ENCODE measurements at places on chromosomes 3 and 15.

- DNase-seq = peak; percentile 62
These were observed 11.6 kb upstream of the ZXDC start for GRCh38 chr3:126487151-126487771.

GRCh38 chr15:26037369-26037768 is 174.2 kb upstream of the ATP10A start:
- no peak for DNase-seq

- no peak for DNase-seq
These were observed 413.9 kb upstream of the MDFIC2 start for GRCh38 chr3:70726096-70726938.

GRCh38 chr15:56732135-56732885 is 999 bp downstream of the ZNF280D start:
- DNase-seq = no peak

DNA sequence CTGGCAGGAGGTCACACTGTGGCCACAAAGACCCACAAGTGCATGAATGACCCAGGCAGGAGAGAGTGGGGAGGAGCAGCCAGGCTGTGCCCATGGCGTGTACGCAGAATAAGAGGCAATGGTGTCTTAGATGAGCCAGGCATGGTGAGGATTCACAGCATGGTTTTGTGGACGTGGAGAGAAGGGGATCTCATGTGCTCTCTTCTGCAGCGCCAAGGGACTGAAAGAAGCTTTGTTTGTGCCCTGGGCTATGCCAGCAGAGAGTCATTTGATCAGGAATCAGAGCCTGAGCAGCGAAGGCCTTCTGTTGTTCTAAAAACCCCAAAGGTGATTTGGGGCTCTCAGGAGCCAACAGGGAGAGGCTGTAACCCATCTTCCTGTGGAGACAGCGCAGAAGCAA is 18.7 kb upstream of the RPP14 start:
- no peak for DNase-seq

DNA sequence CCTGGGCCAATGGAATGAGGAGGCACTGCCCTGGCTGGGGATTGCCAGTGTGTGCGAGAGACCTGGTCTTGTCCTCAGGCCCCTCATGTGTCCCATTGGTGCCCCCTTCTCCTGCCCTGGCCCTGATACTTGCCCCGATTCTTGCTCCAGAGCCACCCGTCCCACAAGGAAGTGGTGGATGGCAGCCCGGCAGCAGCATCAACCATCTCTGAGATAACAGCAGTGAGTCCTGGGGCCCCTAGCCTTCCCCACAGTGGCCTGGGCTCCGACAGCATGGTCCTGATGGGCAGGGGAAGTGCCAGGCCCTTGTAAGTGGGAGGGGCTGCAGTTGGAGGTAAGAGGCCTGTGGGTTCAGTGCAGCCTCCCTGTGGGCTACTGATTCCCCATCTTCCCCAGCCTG is 15.4 kb downstream of the VILL start:
- no peak for DNase-seq

GRCh38 chr3:86147119-86147518 is 843.8 kb downstream of the VGLL3 start:
- DNase-seq = no peak

GRCh38 chr3:114319453-114319852 is 25.6 kb downstream of the TIGIT start:
- no peak for DNase-seq

DNA sequence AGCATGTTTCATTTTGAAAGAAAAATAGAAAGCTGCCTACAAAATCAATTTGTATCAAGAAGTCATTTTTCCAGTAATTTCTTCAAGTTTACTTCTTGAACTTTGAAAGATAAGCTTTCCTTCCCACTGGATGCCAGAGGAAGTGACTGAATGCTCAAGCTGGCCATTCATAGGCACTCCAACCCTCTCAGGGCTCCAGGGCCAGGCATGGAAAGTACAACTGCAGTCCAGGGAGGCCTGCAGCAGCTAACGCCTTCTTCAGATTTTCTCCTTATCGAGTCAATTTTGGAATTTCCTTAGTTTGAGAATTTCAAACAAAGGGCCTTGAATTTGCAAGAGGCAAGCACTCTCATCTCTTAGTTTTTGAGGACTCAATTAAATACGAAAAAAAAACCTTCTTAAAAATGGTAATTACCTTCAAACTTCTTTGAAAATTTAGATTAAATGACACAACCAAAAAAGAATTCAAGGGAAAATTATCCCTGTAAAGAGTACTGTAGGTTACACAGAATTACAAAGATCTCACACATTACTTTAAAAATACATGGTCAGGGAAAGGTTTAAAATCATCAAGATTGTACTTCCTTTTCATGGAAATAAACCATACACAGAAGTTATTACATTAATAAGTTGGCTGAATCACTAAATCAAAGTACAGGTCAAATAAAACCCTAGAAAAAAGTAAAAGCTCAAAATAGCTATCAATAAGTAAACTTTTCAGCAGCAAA is 2.5 kb downstream of the UBP1 start:
- no peak for DNase-seq

- no peak for DNase-seq
These were observed 93.0 kb upstream of the C2CD4B start for GRCh38 chr15:62257996-62258521.

GRCh38 chr3:108106449-108106848 is 15.6 kb upstream of the CD47 start:
- DNase-seq = no peak

GRCh38 chr15:39920510-39921273 is 626 bp upstream of the GPR176 start:
- peak; percentile 82 for DNase-seq

DNA sequence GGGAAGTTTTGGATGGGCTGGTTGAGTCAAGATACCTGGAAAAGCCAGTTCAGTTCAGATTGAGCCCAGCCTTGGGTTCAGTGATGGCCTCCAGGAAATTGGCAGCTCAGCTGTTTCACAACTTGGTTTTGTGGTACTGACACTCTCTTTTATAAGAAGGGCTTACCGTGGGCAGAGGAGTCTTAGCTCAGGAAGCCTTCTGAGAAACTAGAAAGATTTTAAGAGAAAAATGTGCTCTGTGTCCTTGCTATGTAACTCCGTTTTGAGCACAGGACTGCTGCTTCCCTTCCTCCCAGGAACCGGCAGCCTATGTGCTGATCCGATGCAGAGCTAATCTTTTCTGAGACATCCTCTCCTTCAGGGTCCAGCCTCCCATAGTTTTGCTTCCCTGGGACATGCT is 46.6 kb upstream of the RASGRP1 start:
- DNase-seq = no peak

GRCh38 chr3:10560060-10560861 is 54.9 kb upstream of the ATP2B2 start:
- DNase-seq = peak; percentile 20

DNA sequence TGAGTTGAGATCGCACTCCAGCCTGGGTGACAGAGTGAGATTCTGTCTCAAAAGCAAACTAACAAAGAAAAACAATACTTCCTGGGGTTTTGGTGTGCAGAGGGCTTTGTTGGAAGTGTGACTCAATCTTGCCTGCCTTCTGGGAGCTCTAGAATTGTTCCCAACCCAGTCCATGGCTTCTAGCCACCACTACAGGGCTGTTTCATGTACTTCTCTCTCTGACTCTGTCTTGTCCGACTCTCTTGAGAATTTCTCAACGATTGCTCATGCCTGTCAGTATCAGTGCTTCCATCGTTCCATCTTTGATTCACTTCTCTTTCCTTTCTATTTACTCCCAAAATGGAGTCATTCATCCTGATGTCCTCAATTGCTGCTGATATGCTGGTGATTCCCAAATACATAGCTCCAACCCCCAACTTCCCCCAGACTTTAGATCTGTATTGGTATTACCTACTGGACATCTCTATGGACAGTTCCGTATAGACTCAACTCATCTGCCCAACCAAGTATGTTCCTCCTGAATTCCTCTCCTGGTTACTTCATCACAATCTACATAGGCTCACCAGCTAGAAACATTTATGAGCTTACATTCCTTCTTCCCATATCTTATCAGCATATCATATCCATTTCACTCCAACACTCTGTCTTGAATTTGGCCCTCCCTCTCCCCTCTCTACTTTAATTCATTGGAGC is 1.8 kb upstream of the AP2M1 start:
- DNase-seq = no peak

- peak; percentile 97 for DNase-seq
These were observed at the start of gene RPL22L1 for GRCh38 chr3:170869645-170870593. RPL22L1 (minus strand) TSS chr3:170870195; CDS start chr3:170870167, 28 bp downstream.

GRCh38 chr3:139122221-139122581 is 77.5 kb upstream of the PRR23C start:
- no peak for DNase-seq

DNA sequence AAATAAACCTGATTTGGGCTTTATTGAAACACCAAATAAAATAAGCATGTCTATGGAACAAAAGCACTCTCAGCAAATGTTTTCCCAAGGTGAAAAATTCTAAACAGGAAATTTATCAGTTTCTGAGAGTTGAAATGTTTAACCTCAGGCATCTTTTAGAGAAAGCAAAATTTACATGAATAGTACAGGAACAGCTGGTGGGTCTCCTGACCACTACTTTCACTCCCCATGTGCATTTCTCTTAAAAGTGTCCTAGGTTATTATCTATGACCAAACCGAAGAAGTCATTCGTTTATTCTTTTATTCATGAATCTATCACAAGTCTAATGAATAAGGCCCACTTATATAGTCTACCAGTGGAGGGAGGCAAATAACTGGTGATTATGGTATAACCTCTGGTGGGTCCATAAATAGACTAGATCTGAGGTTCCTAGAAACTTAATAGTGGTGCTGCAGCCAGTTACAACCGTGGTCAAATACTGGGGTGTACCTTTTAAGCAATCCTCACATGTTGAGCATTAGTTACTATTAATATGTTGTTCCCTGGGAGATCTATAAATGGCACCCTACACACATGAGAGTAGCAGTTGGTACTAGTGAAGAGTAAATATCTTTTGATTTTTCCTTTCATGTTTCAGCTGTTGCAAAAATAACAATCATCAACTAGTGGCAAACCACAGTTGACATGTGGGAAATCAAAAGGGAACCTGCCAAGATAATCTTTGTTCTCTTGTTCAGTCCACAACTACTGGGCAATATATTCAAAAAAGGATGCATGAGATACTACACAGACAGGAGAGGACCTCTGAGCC is 169.3 kb upstream of the STAC start:
- no peak for DNase-seq

GRCh38 chr3:159945930-159946329 is 42.7 kb upstream of the IL12A start:
- DNase-seq = no peak

DNA sequence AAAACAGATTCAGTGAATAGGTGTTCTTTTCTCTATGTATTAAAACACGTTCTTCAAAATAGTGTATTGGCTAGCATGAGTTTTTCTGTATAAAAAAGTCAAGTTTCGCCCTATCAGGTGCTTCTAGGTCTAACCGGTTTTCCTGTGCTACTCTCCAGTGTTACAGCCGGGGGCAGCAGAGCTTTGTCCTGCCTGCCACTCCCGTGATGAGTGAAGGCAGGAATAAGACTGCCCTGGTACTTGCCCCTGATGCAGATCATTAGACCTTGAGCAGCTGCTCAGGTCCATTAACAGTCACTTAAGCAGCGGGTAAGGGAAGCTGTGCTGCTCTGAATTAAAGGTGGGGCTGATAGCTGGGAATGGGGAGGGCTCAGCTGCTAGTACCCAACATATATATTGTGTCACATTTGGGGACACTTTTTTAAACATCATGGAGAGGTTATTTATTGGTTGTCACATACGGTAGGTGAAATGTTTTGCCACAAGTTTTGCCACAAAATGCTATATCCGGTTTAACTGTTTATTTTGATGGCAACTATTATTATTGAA is 1.3 kb upstream of the UNC13C start:
- no peak for DNase-seq

DNA sequence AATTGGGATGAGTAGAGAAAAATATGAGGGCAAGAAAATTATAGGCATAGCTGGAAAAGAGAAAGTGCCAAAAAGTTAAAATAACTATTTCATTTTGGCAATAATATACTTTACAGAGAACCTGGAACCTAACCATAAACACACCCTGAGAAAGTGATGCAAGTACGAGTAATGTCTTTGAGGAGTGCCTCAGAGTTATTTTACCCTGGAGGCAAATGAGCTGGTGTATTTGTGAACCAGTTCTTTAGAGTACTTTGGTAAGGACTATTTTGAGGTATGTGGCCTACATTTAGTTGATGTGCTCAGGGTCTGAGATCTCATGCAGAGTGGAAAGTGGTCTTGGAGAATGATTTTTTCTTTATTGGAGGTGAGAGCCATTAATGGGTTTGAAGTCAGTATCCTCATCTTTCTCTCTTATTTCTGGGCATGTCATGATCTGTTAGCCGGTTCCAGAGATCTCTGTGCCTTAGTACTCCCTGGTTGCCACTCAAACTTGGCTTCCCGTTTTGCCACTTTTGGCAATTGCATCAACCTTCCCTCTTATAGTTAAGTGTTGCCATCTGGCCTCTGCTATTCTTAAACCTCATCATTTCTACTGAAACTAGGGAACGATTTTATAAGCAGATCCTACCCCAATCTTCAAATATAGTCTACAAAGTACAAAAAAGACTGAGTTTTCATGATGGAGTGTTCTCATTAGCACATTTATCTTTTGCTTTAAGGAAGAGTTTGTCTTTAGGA is 145.7 kb downstream of the EPHA6 start:
- DNase-seq = no peak

DNA sequence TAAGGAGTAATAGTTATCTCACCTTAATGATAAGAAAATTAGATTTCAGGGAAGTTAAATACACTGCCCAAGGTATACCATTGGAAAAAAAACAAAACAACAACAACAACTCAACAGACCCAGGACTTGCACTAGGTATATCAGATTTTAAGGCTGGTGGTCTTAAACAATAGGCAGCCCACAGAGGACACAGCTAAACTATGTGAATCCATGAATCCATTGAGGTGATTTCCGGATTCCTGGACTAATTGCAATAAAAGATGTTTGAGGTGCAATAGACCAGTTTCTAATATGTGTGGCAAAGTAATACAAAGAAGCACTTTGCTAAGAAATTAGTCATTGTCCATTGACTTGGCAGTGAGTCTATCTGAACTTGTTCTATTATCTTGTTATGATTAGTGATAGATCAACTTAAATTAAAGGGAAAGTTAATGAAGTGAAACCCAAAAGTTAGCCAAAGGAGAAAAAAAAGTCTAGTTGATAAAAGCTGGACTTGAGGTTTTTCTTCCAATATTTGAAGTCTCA is 60.9 kb upstream of the MAGI1 start:
- DNase-seq = no peak

Measured in suprapubic skin (tissue), 4 donors.